CD14-positive monocyte (primary cell): ENCODE measurements at places on chromosomes 3 and 15.

DNA sequence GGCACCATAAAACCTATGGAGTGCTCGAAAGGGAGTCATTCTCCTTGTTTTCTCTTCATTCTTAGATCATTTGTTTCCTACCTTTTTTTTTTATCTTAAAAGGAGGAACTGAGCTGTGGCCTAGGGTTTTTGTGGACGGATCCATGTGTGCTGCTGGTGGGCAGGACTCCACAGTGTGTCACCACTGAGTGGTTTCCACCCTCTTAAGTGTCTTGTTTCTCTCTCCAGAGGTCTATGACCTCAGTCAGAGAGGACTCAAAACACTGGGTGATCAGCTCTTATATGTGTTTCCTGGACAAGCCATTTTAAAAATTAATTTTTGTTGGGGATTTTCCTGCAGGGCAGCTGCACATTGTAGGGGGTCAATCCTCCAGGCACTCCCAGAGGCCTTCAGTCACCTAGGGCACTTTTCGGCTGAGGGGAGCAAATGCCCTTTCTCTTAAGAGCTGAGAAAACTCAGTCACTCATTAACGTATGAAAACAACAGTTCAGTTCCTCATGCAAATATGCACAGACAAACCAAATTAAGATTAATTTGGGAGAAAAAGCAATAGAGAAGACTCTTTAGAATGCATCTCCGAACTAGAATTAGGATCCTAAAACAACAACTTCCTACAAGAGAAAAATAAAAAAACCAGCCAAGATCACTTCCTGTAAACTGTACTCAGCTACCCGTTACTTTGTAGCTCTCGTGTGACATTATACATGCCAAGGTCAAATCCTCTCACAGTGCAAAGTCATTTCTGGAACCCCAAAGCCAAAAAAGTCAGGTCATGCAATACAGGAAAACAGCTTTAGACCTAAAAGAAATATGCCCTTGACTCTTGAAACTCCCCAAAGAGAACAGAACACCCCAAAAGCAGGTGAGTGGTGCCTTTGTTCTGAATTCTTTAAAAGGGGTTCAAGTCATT lies 27.6 kb upstream of the FAM3D start:
- peak; percentile 11 for DNase-seq

DNA sequence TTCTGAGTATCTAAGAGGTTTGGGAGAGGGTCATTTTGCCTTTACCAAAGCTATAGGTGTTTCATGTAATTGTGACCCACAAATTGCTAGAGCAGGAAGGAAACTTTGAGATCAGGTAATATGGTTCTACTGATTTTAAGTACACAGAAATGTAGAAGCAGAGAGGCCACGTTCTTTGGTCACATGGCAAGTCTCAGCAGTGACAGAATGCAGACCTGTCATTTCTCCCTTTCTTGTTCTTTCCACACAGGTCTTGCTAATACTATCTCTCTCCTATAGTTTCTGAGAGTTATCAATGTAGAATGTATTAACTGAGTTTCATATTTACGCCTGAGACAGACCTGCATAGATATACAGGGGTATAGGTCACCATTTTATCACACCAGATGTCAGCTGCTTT lies 10.9 kb upstream of the RTP1 start:
- DNase-seq: no peak

- DNase-seq: no peak
Observed at GRCh38 chr15:66296186-66296585, 2.8 kb downstream of the DIS3L start.

- DNase-seq: no peak
Observed at GRCh38 chr15:64009798-64010261, 36.5 kb downstream of the DAPK2 start.

- DNase-seq: peak; percentile 32
Observed at GRCh38 chr3:177591379-177591778, 394.1 kb upstream of the TBL1XR1 start.

DNA sequence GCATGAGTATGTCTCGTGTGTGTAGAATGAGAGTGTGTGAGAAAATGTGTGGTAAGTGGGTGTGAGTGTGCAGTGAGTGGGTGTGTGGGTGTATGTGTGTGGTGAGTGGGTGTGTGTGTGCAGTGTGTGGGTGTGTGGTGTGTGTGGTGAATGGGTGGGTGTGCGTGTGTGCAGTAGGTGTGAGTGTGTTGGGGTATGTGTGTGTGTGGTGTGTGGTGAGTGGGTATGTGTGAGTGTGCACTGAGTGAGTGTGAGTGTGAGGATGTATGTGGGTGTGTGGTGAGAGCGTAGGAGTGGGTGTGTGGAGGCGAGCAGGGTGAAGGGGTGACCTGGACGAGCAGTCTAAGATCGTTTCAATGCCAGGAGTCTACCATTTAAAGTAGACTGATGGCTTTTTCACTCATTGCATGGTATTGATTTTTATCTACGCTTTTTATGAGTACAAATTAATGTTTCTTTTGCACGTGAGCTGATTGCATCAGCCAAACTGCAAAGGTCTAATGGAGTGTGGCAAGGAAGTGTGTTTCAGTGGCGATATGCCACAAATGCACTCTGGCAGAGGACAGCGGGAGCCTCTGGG lies 1.6 kb upstream of the CPN2 start:
- DNase-seq: no peak

DNA sequence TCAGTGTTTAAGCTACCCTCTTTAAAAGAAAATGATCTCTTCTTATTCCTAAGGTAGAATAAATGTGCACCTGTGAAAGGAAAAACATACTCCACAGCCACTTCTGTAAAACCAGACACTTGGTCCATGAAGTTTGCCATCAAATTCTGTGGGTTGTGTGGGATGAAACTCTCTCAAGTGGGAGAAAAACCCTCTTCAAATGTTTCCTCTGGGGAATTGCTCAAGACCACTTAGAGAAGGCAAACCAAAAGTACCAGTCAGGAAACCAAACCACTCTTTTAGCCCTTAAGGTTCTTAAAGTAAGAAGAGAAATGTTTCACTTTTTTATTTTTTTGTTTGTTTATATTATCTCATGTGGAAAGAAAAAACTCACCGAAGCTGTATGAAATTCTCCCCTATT lies 1.2 kb downstream of the COL8A1 start:
- DNase-seq: no peak

DNA sequence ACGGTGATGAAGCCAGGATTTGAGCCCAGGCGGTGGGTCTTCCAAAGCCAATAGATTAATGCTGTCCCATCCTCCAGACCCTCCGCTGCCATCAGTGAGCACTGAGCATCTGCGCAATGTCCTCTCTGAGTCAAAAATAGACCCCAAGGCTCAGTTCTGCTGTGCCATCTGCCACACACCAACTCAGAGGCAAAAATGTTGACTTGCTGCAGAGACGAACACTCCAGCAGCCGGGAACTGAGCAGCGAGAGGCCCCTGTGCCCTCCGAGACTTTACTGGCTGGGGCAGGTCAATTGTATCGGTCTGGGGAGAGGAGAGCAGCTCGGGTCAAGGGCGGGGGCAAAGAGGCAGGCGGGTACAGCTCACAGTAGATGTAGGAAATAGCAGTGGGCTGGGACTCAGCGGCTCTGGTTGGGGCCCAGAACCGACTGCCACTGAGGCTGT lies 41.5 kb upstream of the ATP2B2 start:
- no peak for DNase-seq

GRCh38 chr3:142595141-142595540 lies 1.1 kb upstream of the PLS1 start:
- DNase-seq: no peak

DNA sequence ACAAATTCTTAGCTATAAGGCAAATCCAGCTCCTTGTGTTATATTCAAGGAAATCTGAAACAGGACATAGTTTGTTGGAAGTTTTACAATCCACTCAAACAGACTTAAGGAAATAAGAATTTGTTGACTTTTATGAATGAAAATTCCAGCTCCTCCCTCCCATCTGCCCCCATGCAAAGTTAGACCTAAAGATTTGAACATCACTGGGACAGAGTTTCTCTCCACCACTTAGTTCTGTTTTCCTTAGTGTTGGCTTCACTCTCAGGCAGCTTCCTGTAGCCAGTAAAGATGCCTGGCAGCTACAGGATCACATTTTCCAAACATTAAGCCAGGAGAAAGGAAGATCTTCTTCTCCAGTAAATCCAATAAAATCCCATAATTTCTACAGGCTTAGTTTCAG lies 265.0 kb downstream of the TAFA4 start:
- no peak for DNase-seq

DNA sequence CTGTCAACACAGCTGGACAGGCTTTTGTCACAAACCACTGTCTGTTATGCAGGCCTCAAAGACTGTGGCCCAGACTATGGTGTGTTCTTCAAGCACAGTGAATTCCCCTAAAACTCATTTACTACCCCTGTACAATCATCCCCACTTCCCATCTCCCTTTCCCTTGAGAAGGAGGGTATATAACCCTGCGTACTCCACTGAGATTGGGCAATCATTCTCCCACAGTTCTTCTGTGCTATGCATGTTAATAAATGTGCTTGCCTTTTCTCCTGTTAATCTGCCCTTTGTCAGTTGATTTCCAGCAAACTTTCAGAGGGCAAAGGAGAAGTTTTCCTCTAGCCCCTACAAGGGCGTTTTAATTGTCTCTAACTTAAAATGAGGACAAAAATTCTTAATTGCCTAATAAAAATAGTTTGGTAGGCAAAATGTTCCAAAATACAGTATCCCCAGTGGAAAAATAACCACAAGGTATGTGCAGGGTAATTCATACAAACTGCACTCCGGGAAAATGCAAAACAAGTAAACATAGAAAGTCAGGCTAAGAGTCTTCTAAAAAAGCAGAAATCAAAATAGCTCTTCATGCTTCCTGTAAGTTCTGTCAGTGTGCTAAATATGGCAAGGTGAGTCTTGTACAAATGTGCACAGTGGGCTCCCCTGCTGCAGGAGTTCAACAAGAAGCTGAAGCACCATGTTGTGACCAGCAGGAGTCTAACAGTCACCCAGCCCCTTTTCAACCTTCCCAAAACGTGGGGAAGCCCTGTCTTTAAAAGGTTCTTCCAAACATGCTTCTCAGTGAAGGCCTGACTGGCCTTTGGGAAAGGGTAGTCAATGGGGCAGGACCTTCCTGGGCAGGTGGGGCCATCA lies 10.2 kb downstream of the ATP10A start:
- DNase-seq: no peak

DNA sequence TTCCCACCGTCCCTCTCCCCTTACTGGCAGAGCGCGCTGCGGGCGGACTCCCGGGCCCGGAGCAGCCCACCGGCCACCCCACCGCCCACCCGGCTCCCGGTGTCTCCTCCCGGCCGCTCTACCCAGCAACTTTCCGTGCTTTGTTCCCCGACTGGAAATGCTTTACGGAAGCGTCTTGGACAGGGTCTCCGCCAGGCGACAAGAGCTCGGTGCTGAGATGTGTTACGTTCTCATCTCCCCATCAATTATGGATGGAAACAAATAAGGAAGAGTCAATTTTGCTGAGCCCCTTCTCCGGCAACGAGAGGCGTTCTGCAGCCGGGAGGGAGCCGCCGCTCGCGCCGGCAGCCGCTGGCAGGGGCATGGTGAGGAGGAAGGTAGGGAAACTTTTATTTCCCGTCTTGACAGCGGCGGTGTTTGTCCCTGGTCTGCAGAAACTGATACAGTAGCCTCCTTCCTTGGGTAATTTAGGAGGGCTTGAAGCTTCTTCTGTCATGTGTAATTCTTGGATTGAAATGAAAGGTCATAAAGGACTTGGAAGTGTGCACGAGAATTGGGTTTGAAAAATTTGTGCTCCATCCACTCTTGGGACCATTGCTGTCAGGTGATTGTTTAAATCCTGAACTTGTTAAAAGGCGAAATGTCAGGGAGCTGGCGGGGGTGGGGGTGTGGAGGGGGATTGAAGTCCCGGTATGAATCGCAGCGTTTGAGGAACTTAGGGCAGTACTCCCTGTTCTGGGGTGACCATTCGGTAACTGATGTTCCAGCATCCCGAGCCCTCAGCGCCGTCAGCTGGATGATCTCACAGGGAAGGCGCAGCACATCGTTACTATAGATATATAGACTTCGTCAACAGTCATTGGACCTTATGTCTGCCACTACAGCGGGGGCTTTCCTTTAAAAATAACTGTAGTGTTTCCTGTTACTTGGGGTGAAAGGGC lies 1.5 kb downstream of the SEMA6D start:
- no peak for DNase-seq

- DNase-seq: no peak
Observed at GRCh38 chr15:28960979-28961378, 75.2 kb downstream of the APBA2 start.

DNA sequence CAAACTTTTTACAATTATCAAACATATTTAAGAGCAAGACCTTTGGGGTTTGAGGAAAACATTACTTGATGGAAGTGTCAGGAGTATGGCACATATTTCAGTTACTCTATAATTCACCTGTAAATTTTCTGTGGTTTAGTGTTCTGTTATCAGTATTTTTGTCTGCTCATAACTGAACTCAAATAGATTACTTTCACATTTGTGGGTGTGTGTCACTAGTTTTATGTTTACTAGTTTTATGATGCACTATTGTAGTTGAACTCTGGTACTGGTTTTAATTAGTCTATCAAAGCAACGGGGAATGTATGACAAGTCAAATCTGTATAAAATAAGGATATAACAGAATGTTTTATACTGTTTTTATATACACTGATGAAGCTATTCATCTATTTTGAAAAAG lies 27.2 kb downstream of the OXSM start:
- DNase-seq: no peak

DNA sequence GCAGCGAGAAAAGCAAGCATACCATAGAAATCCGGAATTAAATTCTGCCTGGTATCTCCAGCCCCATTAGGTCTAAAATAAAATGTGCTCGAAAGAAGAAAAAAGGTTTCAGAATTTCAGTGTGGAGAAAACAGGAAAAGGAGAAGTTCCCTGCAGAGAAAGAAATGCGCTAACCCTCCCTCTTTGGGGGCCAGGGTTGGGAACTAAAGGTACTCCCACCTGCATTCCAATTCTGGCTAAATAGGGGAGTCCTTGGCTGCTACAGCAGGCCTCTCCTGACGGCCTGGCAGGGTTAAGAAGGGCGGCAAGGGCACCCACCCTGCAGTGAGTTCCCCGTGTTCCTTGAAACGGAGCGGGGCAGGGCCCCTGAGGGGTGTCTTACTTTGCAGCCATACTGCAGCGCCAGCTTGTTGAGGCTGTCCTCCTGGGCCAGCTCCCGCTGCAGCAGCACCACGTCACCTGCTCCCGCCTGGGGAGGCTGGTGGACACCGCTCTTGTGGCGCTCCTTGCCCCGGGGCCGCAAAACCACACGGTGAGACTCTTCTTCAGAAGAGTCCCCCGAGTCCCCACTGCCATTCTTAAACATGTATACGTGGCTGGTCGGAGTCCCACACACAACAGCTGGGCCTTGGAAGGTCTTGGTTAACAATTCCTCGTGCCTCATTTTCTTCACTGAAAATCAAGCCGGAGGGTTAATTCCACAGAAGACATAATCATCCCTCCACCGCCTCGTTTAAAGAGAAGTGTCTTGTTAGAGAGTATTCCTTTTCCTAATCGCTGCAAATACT lies 1.7 kb downstream of the LYSMD4 start:
- no peak for DNase-seq
